NCI-H1105 (cell line): ENCODE measurements at places on chromosomes 6 and 20.
A peak's percentile ranks its signal among the peaks of the same experiment; 100 is the strongest.

- no peak for DNase-seq
Measured at GRCh38 chr6:43481075-43481474, 3.7 kb downstream of the TJAP1 start.

GRCh38 chr6:129267028-129267427 lies 384.1 kb downstream of the LAMA2 start:
- DNase-seq: peak; percentile 45

- DNase-seq: no peak
Measured at GRCh38 chr20:59737073-59737666, 132.8 kb downstream of the PHACTR3 start.

DNA sequence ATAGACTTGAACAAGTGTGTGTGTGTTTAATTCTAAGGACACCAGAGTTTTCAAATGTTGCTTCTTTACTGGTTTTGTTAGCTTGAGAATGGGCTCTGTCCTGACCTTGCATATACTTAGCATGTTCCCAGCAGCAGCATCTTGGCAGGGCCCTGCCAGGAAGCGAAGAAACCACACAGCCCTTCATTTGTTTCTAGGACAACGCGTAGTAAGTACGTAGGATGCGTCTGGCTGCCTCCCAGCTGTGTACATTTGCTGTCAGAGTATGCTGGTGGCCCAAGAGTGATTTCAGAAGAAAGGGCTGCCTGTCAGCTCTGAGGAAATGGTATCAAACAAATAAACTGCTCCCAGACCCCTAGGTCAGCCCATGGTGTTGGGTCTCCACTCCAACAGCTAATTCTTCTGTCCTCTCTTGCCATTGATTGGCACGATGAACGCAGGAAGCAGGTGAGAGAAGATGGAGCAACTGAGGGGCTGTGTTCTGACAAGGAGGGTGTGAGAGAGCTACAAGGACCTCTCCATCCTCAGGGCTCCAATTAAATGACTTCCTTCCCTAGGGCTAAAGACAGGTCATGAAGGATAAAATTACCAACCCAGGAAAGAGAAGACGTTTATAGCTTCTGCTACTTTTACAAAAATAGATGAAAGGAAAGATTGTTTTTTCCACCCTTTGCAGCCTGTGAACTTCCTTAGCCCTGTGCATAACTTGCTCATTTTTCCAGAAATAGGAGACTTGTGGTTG lies 55.9 kb upstream of the HDDC2 start:
- no peak for DNase-seq

DNA sequence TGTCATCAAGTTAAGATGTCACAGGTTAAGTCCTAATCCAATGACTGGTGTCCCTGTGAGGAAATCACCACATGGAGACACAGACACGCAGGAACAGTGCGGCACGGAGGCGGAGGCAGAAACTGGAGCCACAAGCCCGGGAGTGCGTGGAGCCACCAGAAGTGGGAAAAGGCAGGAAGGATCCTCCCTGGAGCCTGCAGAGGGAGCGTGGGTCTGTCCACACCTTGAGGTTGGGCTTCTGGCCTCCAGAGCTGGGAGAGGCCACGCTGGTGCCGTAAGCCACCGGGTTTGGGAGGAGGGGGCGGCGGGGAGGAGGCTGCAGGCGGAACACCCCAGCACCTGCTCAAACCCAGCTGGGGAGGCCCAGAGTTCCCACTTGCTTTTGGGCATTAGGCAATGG lies 3.8 kb downstream of the CABLES2 start:
- no peak for DNase-seq

DNA sequence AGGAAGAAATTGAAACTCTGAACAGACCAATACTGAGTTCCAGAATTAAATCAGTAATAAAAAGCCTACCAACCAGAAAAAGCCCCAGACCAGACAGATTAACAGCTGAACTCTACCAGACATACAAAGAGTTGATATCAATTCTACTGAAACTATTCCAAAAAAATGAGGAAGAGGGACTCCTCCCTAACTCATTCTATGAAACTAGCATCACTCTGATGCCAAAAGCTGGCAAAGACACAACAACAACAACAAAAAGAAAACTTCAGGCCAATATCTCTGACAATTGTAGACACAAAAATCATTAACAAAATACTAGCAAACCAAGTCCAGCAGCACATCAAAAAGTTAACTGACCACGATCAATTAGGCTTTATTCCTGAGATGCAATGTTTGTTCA lies 246.0 kb upstream of the RUNX2 start:
- DNase-seq: no peak

DNA sequence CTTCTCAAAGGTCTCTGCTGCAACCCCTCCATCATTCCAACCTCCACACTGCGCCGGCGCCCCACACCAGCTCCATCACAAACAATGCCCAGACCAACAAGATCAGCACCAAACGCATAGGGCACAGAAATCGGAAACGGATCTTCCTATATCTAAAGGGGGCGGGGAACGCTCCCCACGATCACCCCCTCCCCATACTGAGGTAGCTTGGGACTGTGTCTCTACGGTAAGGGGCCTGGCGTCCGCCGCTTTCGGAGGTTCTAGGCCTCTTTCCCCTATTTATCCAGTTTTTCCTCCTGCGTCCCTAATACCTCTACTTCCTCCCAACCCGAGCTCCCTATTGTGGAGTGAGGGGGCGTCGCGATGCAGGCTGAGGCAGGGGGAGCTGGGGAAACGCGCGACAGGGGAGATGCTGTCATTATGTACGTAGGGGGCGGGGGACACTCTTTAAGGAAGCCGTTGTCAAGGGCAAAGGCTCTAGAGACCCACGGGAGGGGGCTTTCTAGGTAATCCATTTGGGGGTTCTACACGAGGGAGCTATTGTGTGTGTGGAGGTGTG lies 909 bp downstream of the DNAAF9 start:
- DNase-seq: no peak

DNA sequence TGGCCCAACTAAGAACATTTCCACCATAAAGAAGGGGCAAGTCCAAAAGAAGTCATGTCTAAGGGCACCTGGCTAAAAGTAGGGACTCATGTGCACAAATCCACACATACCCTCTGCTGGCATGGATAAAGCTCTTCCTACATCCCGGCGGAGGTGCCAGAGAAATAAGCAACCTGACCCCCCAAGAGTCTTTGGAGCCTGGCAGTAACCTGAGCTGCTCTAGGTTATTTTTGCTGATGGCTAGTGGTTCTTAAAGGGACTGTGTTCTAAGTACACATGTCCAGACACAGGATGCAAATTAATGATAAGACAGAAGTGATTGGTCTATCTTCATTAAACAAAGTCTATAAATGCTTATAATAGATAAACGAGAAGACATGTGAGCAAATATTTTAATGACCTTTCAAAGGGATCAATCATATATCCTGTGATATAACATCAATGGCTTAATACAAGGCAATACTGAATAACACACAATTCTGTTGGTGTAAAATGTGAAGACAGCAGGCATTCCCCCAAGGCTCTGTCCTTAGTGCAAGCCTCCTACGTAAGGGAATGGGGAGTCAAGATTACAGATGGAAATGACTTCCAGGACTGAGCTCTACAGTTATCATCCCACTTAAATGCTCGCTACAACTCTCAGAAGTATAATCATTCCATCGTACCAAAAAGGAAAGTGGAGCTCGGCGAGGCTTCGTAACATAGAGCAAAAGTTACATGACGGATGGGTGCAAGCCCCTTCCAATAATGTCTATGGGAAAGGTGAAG lies 52.5 kb downstream of the HIVEP2 start:
- no peak for DNase-seq

GRCh38 chr6:148830614-148831013 lies 83.8 kb downstream of the UST start:
- DNase-seq: no peak

DNA sequence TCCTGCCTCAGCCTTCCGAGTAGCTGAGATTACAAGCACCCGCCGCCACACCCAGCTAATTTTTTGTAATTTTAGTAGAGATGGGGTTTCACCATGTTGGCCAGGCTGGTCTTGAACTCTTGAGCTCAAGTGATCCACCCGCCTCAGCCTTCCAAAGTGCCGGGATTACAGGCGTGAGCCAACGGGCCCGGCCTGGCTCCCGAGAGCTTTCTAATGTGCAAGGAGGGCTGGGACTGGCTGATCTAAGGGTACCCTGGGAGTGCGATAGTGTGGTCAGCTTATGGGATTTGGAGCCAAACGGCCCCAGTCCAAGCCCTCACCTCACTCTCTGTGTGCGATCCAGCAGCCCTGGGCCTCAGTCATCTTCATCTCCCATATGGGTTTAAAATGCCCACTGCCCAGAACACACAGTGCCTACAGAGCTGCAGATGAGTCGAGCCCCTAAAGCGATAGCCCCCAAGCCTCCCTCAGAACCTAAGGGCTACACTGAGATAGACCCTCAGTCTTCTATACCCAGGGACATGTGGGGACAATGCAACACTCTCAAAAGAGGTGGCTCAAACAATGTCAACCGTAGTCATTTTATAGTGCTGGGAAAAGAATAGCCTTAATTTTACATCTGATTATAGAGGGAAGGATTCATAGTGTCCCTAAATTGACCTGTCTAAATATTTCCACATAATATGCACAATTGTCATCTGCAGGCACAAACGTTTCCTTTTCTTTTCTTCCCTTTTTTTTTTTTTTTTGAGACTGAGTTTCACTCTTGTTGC lies 50.1 kb downstream of the SSR1 start:
- DNase-seq: no peak

GRCh38 chr6:134632024-134632423 lies 314.1 kb upstream of the SGK1 start:
- DNase-seq: no peak

- no peak for DNase-seq
Measured at GRCh38 chr6:118963003-118963402, 28.0 kb upstream of the MCM9 start.

DNA sequence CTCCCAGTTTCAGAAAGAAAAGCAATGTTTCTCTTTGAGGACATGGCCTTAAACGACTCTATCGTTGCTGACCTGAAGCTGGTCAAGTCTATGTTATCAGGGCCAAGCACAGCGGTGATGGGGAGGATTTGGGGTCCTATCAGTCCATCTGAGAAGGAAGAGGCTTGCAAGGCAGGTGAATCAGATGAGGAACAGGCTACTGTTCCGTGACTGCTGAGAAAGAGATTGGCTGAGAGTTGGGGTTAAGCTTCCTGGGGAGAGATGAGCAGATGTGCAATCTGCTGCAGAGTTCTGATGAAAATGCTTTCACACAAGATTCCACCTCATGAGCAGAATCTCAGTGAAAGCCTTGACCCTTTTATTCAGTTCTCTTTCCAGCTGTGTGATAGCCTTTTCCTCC lies 168.3 kb upstream of the STMND1 start:
- no peak for DNase-seq

GRCh38 chr20:41692479-41693135 lies 74.4 kb upstream of the CHD6 start:
- peak; percentile 51 for DNase-seq
